Activated naive CD4-positive, alpha-beta T cell (primary cell): ENCODE measurements at places on chromosomes 2 and 18.

- DNase-seq: no peak
These were observed 63.6 kb downstream of the TRABD2A start for GRCh38 chr2:84817239-84817655.

DNA sequence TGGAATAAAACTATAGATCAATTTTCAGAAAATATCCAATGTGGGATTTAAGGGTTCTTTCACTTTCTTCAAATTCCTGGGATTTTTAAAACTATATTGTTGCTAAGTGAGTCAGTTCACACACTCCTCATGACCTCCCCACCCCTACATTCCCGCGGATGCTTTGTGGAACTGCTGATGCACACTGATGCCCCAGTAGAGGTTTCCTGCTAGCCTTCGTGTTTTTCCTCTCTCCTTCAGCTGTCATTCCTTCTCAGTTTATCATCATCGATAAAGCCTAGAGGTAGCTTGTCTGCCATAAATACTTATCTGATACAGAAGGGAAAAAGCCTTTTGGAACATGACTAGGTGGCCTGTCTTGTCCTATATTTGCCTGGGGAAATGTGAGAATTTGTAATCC, 67.4 kb upstream of the GALNT5 start:
- DNase-seq: no peak

- DNase-seq: no peak
These were observed 541.0 kb upstream of the ZEB2 start for GRCh38 chr2:145060876-145061275.

GRCh38 chr2:147846412-147847081, 1.7 kb downstream of the ACVR2A start:
- no peak for DNase-seq

- DNase-seq: no peak
These were observed 85.6 kb upstream of the SPTBN1 start for GRCh38 chr2:54370405-54371104.

DNA sequence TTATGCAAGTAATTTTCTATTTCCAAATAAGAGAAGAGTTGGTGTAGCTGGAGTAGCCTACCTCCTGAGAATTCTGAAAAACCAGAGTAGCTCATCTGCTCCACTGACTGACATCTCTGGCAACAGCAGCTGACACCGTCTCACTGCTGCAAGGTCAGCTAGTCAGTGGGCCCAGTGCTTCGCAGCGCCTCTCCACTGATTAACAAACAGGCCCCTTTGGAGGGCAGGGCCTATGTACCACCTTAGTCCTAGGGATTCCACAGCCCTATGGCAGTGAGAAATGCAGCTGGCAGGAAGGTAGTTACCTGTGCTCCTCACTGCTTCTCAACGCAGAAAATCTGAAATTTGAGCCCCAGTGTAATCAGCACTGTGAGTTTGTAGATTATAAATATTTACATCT, 97.5 kb downstream of the DLGAP1 start:
- no peak for DNase-seq

- no peak for DNase-seq
These were observed 2.2 kb upstream of the SERPINB12 start for GRCh38 chr18:63539904-63540510.

DNA sequence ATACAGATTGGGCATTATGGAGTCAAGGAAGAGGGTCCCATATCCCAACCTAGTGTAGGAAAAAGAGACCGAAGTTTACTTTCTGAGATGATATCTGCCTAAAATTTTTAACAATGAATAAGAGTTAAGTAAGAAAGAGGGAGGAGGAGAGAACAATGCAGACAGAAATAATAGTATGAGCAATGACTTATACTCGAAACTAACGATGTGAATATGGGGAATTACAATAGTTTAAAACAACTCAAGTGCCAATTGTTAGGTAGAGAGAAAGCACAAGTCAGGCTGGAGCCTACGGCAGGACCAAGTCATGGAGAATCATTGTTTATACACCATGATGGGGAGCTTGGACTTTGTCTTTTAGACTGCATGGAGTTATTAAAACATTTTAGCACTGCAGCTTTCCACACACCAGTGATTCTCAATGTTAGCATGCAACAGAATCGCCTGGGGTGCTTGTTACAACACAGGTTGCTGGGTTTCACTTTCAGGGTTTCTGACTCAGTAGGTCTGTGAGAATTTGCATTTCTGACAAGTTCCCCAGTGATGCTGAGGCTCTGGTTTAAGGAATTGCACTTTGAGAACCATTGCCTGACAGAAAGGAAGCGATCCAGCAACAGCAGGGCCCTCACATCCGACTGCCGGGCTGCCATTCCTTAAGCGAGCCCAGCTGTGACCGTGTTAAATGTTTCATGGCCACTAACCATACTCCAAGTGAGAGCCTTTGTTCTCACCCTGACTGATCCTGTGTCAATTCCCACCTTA, 511.2 kb downstream of the DCDC2C start:
- DNase-seq: no peak

DNA sequence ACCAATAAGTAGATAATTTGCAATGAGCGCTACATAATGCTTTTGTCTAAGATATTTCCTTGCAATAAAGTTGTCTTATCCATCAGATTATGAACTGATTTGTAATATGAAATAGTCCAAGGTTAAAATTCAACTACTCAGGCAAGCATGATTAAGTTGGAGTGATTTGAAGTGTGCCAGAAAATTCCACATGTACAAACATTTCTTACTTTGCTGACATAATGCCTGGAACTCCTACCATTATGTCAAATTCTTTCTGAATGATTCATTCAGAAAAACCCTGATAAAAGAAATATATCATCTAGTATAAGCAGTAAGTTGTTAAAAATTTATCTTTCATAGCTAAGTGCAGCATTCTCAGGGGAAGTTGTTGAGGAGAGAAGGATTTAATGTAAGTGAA, 87.3 kb downstream of the CBLN2 start:
- DNase-seq: no peak

DNA sequence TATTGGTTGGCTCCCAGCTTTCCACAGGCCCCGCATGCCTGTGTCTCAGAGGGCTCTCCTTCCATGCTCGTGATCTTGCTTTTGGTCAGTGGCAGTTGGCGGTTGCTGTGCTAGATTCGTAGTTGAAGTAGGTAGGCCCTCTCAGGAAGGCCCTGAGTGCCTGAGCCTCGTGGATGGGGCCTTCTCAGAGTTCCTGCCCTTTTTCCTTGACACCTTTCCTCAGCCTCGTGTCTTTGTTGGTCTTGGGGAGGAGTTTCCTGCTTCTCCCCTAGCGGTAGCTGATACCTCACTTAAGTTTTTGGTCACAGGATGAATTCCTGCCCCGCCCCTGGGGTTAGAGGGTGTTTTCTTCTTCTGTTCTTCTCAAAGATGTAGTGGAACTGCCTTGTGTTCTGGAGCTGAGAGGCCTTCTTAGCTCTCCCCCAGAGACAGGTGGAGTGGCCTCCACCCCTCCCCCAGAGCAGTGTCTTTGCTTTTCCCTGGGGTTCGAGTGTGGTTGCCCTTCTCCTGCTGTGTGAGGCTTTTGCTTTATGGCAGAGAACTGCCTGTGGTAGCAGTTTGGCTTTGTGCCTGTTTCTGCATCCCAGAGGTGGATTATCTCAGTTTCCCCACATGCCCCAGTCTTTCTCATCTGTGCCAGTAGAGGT, 94.8 kb downstream of the ZNF407 start:
- no peak for DNase-seq

DNA sequence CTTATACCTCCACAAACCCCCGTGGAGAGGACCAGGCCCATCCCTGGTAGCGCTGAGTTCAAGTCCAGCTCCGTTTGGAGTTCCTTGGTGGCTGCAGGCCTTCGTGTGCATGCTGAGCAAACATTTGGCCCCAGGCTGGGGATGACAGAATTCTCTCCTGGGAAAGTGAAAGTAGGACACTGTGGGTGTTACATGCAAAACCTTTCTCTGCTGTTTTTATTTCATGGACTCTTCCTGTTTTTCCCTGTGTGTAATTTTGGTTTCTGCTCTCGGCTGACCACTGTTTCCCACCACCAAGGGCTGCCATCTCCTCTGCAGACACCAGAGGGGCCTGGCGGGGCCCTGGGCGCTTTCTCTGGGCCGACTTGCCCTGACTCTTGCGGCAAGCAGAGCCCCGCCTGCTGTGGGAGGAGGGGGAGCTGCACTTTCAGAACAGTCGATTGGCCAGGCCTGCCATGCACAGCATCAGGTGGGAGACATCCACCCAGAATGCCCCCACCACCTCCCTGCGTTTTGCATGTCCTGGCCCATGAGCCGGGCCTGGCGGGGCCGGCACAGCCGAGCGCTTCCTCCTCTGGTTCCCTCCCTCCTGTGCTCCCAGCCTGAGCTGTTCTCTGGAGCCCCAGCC, 102.4 kb downstream of the CABLES1 start:
- peak; percentile 13 for DNase-seq

DNA sequence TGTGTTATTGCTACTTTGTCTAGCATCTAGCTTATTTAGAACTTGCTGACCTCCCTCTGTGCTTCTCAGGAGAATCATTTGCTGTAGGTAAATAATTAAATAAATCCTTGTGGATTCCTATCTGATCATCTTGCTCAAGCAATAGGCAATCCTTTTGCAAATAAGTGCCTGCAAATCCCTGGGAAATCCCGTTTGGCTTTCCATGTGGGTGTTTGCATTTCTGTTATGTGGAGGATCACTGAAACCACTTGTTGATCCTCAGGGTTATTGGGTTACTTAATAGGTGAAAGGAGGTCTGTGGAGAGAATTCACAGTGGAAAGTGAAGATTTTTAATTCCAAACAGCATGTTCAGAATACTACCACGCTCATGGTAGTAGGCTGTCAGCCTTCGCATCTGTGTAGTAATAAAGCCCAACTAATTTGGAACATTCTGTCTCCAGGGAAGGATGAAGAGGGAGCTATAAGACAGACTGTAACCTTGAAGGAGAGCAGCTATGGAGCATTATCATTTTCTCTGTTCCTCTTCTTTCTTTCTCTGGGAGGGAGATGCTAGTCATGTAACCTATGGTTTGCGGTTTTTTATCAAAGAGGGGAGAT, 72.5 kb downstream of the GULP1 start:
- DNase-seq: no peak

DNA sequence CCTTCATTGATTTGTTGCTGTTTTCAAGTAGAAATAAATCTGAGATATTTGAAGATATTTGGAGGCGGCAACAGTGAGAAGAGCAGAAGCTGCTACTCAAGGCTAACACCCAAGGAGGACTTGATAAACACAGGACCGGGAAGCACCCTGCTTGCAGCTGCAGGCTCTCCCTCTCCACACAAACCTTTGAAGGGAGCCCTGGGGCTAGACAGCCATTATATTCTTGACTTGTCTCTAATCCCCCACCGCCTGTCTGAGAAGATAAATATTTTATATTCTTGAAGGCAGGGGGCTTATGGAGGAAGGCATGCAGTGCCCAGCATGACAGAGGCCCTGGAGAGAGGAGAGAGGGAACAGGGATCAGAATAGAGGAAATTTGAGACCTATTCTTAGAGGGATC, 50.9 kb upstream of the SMAD2 start:
- no peak for DNase-seq

DNA sequence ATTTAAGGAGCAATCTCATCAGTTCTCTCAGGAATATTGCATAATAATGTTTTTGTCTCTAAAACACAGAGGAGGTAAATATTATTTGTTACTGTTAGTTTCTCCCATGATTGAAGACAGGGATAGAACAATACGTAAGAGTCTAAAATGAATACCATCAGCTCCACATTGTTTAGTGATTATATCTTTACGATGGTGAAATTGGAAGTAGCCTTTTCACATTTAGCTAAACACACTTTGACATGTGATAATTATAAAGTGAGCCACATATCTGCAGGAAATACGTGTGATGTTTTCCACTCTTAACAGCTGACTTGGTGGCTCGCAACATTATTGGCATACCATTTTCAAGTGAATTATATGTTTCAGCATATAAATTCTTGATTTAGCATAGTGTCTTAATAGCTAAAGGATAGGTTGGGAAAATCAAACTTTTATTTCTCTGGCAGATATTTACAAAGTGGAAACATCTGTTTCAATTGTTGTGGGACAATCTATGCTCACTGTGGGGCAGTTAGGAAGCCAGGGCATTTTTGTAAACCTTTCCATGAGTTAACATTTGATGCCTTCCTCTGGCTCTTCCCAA, 208.1 kb upstream of the RASGRP3 start:
- no peak for DNase-seq

DNA sequence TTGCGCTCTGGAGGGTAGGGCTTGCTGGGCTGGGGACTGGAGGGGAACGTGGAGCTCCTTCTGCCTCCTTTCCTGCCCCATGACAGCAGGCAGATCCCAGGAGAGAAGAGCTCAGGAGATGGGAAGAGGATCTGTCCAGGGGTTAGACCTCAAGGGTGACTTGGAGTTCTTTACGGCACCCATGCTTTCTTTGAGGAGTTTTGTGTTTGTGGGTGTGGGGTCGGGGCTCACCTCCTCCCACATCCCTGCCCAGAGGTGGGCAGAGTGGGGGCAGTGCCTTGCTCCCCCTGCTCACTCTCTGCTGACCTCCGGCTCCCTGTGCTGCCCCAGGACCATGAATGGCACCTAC, 4.3 kb downstream of the GPR35 start:
- no peak for DNase-seq

DNA sequence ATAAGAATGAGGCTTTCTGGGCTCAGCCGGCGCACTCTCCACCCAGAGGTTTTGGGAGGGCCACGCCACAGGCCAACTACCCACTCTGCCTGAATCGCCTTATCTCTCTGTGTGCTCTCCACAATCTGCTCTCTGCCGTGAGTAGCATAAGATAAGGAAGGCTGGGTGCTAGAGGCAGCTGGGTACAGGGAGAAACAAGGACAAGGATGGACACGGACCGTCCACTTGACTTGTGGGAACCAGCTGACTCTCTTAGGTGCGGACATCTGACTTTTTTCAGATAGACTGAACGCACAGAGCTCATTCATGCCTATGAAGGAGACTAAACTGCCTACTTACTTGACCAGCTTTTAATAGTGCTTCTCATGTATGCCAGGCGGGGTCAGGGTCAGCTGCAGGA, 14.3 kb downstream of the NPAS2 start:
- DNase-seq: no peak

DNA sequence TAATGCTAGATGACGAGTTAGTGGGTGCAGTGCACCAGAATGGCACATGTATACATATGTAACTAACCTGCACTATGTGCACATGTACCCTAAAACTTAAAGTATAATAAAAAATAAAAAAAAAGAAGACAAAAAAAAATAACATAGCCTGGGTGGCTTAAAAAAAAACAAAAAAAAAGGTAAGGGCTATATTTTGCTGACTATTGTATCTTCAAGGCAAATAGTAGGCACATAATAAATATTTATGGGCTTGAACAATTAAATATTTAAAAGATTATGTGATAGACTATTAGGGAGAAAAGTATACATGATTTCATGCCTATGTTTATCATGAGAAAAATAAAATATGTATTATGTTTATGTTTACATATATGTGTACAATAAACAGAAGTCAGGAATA, 99.4 kb downstream of the CCDC148 start:
- DNase-seq: no peak

- no peak for DNase-seq
These were observed 1102.8 kb upstream of the KLHL29 start for GRCh38 chr2:22282220-22282619.

DNA sequence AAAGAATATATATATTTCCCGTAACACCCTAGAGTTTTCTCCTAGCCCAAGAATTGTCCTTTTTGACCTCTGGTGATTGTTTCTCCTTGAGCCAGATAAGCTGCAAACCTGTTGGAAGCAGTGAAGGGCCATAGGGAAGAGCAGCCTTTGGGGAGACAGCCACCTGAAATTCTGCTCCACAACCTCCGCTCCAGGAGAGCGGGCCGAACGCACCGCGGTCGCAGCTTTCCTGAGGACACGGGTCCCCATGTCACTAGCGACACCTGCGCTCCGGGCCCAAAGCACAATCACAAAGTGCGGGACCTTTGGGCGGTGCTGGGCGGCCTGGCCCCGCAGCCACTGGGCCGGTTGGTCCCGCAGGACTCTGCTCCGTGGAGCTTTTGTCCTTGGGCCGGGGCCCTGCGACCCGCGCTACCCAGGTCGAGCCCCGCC, 557 bp upstream of the DSG2 start:
- DNase-seq: no peak
